ENCODE measurements at places on chromosomes 5 and 9.
A peak's percentile ranks its signal among the peaks of the same experiment; 100 is the strongest.

GRCh38 chr9:28926306-28926705 lies 1353.0 kb upstream of the C9orf72 start:
- no peak for DNase-seq

GRCh38 chr5:174910245-174910737 lies 185.9 kb downstream of the MSX2 start:
- DNase-seq = peak; percentile 49

- DNase-seq = no peak
These were observed 136.2 kb downstream of the CMYA5 start for GRCh38 chr5:79825802-79826201.

- DNase-seq = peak; percentile 24
These were observed 21.7 kb upstream of the HOMER1 start for GRCh38 chr5:79535477-79536192.

DNA sequence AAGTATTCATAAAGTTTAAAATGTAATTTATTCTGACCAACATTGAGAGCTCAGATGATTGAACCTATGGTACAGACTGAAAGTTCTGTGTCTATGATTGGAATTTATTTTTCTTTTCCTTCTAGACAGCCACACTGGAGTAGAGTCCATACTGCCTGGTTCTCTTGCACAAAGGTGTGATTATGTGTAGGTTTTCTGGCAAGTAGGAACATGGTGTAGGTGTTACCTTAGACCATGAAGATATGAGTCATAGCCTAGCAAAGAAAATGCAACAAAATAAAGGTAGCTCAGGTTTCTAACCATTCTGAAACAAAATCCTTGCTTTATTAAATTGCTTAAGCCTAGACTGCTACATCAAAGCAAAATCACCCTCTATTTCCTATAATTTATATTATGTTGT lies 143.4 kb downstream of the CDH12 start:
- DNase-seq = no peak

- peak; percentile 77 for DNase-seq
These were observed 31.7 kb downstream of the PRRX2 start for GRCh38 chr9:129696944-129697655.

DNA sequence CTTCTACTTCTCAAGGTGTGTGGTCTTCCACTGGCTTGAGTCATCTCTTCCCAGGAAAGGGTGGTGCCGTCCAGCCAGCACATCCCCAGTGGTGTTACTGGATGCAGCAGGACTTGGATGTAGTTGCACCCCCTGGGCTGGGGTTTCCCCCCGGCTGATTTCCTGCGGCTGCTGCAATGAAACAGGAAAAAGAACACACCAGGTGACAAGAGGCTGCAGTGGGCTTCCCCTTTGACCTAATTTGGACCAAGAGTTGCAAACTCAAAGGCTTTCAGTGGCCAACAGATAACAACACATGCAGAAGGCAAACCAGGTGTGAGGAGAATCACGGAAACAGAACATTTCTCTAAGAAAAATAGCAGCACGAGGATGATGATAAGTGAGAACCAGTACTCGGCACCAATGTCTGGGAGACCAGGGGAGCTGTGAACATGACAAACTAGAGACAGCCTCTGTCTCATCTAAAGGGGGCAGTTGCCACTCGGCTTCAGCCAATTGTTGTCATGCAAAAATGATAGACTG lies 83.7 kb downstream of the PDE6A start:
- DNase-seq = peak; percentile 64

DNA sequence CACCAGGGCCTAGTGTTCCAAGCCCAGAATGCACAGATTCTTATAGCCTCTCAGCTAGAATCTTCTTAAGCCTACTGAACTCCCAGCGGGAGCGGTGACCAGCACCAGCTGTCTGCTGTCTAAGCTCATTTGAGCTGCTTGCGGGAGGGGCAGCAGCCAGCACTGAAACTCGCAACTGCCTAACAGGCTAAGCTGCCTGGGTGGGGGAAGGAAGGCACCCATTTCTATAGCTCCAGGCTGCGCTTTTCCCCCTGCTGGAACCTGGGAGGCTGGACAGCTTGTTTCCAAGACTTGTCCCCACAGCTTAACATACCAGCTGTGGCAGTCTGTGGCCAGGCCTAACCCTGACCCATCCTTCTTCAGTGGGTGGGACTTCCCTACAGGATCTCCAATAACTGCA lies 512.9 kb downstream of the EFNA5 start:
- no peak for DNase-seq

DNA sequence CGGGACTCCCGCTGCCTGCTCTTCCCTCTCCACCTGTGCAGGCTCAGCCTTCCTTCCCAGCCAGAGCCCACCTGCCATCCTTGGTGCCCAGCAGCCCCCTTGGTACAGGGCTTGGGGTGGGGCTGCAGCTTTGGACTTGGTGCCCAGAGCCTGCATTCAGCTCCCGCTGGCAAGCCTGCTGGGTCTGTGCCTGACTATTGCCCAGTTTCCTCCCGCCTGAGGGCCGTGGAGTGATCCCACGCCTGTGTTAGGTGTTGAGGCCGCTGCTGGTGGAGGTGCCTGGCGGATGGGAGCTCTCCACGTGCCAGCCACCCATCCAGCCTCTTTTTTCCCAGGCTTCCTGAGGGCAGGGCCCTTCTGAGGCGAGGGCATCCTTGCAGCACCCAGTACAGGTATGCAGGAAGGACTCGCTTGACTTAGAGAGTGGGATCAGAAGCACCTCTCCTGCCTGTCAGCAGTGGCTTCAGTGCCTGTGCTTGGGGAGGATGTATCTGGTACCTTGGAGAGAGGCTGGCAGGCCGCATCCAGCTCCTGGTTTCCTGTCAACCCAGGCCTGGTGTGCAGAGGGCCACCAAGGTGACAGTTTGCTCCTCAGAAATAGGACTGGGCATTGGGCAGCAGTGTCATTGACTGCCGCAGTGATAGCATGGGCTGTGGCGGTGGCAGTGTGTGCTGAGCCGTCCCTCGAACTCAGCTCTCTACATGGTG lies 7.8 kb downstream of the RXRA start:
- no peak for DNase-seq

- DNase-seq = no peak
These were observed 197.5 kb upstream of the DMRT1 start for GRCh38 chr9:643966-644365.

- no peak for DNase-seq
These were observed 151.0 kb upstream of the TBC1D2 start for GRCh38 chr9:98406469-98406868.

DNA sequence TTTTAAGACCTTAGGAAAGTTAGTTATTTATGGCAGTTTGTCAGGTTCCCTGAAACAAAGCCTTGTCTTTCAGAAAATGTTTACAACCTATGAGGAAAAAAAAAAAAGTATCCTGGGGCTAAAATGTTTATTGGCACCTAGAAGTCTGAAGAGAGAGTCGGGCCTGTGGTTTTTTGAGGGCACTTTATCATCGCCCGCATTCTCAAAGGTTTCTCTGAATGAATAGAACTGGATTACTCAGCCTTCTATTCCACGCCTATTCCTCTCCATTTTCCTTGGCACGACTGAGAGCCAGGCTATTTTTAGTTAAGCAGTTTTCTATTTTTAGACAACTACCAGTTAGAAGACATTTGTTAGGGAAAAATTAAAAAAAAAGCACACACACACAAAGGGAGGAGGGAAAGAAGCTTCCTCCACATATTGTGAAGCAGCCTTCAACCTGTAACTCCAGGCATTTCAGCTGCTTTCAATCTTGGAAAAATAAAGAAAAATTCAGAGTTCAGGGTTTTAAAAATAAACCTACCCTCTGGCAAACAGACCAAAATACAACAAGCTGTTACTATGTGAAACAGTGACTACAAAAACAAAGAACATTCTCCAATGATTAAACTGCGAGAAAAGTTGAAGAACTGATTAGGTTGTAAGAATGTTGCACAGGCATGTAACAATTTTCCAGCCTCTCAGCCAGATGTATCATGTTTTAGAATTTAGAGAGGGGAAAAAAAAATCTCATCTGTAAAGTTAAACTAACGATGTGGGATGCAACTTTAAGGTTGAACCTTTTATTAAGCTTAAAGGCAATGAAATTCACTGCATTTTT lies 97.0 kb downstream of the MEF2C start:
- DNase-seq = peak; percentile 95

Data from ELR (cell line).